ENCODE measurements at places on chromosomes 6 and 20. TPM values are rescaled to one million over a fixed set of nuclear protein-coding genes. Genes with fewer than 3 reads are reported as not detected.
A peak's percentile ranks its signal among the peaks of the same experiment; 100 is the strongest.

GRCh38 chr20:10861090-10861489 is 187.3 kb upstream of the JAG1 start:
- no peaks in the 10 kb centered on the region for H3K27me3 ChIP-seq
- no peak overlapping the region for H3K4me3 ChIP-seq
- peak overlapping the region; percentile 66 for H3K27ac ChIP-seq
- no peaks in the 10 kb centered on the region for H3K36me3 ChIP-seq
- no peak for DNase-seq

DNA sequence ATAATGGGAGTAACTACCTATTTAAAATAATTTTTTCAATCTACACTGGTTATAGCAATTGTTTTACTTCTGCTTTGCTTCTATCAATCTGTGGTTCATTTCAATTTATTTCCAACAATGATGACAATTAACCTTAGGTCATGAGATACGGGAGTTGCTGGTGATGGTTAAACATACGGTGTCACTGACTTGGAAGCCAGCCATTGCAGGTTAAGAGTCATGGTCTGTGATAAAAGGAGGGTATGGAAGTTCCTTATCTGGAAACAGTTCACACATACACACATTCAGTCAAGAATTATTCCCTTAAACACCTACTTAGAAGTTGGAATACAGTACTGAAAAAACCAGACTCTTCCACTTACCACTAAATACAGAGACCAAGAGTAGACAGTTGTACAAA is 180.0 kb downstream of the KIF16B start:
- no peak for DNase-seq
- no peaks in the 10 kb centered on the region for H3K4me1 ChIP-seq
- no peak overlapping the region for H3K4me3 ChIP-seq
- no peaks in the 10 kb centered on the region for H3K36me3 ChIP-seq

GRCh38 chr6:30570740-30571074 is 535 bp upstream of the ABCF1 start:
- no peaks in the 10 kb centered on the region for H3K27me3 ChIP-seq
- H3K4me1 ChIP-seq, result peaks cover 36% of the 10 kb centered on the region
- no peaks in the 10 kb centered on the region for H3K36me3 ChIP-seq
- H3K27ac ChIP-seq, result peak overlapping the region; percentile 92
- DNase-seq, result no peak

GRCh38 chr6:91171754-91172462 is 585.0 kb upstream of the MAP3K7 start:
- no peak overlapping the region for H3K27ac ChIP-seq
- no peak overlapping the region for H3K4me3 ChIP-seq
- DNase-seq, result no peak
- H3K4me1 ChIP-seq, result no peaks in the 10 kb centered on the region
- H3K36me3 ChIP-seq, result no peaks in the 10 kb centered on the region

- no peak overlapping the region for H3K4me3 ChIP-seq
- no peak for DNase-seq
- H3K36me3 ChIP-seq, result no peaks in the 10 kb centered on the region
- H3K27ac ChIP-seq, result no peak overlapping the region
- H3K27me3 ChIP-seq, result no peaks in the 10 kb centered on the region
Observed at GRCh38 chr6:96610019-96610418, 47.1 kb downstream of the FHL5 start.

DNA sequence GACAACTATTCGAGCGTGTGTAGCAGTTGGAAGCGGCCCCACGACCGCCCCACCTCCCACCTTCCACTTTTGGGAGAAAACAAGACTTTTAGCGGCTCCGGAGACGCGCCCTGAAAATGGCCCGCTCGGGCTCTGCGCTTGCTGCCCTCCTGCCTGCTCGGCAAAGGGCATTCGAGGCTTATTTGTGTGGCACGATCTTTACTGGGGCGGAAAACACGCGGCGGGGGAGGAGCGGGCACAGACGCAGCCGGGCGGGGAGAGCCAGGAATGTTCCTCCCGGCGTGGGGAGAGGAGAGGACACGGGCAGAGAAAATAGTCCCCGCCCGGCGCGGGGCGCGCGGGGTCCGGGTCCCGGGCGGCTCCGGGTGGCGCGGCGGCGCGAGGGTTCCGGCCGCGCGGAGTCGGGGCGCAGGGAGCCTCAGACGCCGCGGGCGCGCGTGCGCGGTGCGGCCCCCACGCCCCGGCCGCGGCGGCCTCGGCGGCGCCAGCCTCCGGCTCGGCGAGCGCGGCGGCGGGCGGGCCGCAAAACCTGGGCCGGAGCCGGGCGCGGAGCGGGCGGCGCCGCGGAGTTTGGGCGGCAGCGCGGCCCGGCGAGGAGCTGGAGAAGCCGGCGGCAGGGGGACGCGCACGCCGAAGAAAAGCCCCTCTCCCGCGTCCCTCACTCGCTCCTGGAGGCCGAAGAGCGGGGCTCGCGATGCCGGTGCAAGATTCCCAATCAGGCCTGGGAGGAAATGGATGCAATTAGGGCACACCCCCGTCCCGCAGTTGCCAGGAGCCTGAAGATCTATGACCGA is 90.0 kb upstream of the ARID1B start:
- H3K27ac ChIP-seq, result peak overlapping the region; percentile 95
- no peaks in the 10 kb centered on the region for H3K27me3 ChIP-seq
- peak overlapping the region; percentile 68 for H3K4me3 ChIP-seq
- peaks cover 18% of the 10 kb centered on the region for H3K4me1 ChIP-seq
- H3K36me3 ChIP-seq, result no peaks in the 10 kb centered on the region

RBM24 gene
- not detected for total RNA-seq

RING1 gene
- total RNA-seq, result 18.3 TPM

ADGRB3 gene
- 20.5 TPM for total RNA-seq

SOX18 gene
- 14.2 TPM for total RNA-seq

MMP24 gene
- 0.32 TPM for total RNA-seq

All from transverse colon (tissue), 4 donors.